ENCODE measurements at places on chromosomes 1 and 21. TPM values are rescaled to one million over a fixed set of nuclear protein-coding genes. Genes with fewer than 3 reads are reported as not detected.

- no peak for DNase-seq
- H3K27me3 ChIP-seq: no peaks in the 10 kb centered on the region
- no peak overlapping the region for H3K27ac ChIP-seq
- no peak overlapping the region for H3K4me3 ChIP-seq
- H3K36me3 ChIP-seq: no peaks in the 10 kb centered on the region
These were observed 34.0 kb downstream of the MAP3K7CL start for GRCh38 chr21:29164323-29164942.

- no peaks in the 10 kb centered on the region for H3K4me1 ChIP-seq
- peaks cover 4% of the 10 kb centered on the region for H3K36me3 ChIP-seq
- H3K27ac ChIP-seq: no peak overlapping the region
- no peaks in the 10 kb centered on the region for H3K27me3 ChIP-seq
- no peak for DNase-seq
- no peak overlapping the region for H3K4me3 ChIP-seq
These were observed 232.9 kb downstream of the TPR start for GRCh38 chr1:186142159-186142558.

- peaks cover 26% of the 10 kb centered on the region for H3K4me1 ChIP-seq
- H3K36me3 ChIP-seq: no peaks in the 10 kb centered on the region
- no peak overlapping the region for H3K27ac ChIP-seq
- no peaks in the 10 kb centered on the region for H3K27me3 ChIP-seq
- no peak overlapping the region for H3K4me3 ChIP-seq
These were observed 15.9 kb upstream of the PADI3 start for GRCh38 chr1:17232759-17233661.

DNA sequence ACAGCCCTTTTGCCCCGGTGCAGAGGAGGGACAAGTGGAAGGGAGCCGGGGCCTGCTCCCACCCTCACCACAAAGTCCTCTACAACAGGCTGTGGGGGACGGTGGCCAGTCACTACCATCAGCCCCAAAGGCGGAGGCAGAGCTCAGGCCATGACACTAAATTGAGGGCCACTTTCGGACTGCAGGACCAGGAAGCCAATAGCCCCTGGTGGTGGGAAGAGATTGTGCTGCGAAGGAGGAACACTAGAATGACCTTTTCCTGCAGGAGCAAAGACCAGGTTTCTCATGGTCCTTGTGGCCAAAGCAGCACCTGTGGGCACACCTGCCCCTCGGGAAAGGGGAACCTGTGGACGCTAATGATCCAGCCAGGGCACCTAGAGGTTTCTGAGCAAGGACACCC lies 30.3 kb downstream of the ACTA1 start:
- no peak overlapping the region for H3K27ac ChIP-seq
- no peak overlapping the region for H3K4me3 ChIP-seq
- H3K36me3 ChIP-seq: no peaks in the 10 kb centered on the region
- DNase-seq: no peak
- peaks cover 54% of the 10 kb centered on the region for H3K27me3 ChIP-seq
- peaks cover 7% of the 10 kb centered on the region for H3K4me1 ChIP-seq

GRCh38 chr1:247935781-247936180 lies 11.1 kb downstream of the OR2AJ1 start:
- H3K4me1 ChIP-seq: no peaks in the 10 kb centered on the region
- no peaks in the 10 kb centered on the region for H3K27me3 ChIP-seq

The TGFBR3 gene
- 22.2 TPM for total RNA-seq

DNA sequence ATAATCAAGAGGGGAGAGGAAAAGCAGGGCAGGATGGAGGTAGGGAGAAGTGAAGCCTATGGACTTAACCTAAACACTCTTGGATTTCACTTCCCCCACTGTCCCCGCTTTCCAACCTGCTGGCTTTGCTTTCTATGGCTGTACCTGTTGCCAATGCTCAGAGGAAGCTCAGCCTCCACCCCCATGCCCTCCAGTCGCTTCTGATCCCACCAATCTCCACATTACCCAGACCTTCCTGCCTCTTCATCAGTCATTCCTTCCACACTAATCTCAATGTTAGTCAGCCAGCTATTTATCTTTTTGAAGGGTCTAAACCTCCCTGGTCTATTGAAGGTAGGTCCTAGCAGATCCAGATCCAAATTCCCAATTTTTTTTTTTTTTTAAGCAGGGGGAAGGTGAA lies 24.1 kb downstream of the ERI3 start:
- H3K36me3 ChIP-seq: peaks cover 51% of the 10 kb centered on the region
- H3K27me3 ChIP-seq: no peaks in the 10 kb centered on the region
- peaks cover 60% of the 10 kb centered on the region for H3K4me1 ChIP-seq
- DNase-seq: no peak
- H3K27ac ChIP-seq: no peak overlapping the region
